Kidney (tissue), 22 donors: ENCODE measurements at places on chromosomes 4 and X.

DNA sequence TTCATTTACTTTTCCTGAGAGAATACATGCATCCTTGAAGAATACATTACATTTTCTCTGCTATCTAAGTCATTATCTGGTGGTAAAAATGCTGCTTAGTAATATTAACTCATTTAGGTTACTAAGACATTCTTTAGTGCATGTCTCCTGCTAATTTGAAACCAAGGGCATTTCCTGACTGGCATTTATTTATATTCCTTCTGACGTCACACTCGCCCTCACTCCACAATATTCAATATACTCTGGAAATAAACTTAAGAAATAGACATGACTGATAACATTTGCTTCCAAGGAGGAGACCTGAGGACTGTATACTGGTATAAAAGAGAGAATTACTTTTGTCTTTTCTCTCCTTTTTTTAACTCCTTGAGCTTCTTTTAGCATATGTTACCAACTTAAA is 619.5 kb upstream of the SMIM31 start:
- DNase-seq, result no peak

DNA sequence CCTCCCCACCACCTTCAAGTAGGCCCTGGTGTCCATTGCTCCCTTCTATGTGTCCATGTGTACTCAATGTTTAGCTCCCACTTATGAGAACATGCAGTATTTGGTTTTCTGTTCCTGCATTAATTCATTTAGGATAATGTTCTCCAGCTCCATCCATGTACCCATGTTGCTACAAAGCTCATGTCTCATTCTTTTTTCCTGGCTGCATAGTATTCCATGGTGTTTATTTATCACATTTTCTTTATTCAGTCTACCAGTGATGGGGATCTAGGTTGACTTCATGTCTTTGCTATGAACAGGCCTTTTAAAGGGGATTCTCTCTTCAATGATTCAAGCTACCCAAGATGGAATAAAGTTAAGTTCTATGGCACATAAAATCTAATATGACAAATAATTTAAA is 119.6 kb downstream of the PPP3CA start:
- no peak for DNase-seq

- DNase-seq, result no peak
Measured at GRCh38 chrX:6558979-6559378, 24.1 kb upstream of the VCX3A start.

GRCh38 chr4:89836897-89837384 is at the start of gene SNCA:
TSS of gene SNCA (minus strand) at chr4:89837161. CDS start at chr4:89835667, 1,494 bp downstream.
- DNase-seq, result peak; percentile 89

DNA sequence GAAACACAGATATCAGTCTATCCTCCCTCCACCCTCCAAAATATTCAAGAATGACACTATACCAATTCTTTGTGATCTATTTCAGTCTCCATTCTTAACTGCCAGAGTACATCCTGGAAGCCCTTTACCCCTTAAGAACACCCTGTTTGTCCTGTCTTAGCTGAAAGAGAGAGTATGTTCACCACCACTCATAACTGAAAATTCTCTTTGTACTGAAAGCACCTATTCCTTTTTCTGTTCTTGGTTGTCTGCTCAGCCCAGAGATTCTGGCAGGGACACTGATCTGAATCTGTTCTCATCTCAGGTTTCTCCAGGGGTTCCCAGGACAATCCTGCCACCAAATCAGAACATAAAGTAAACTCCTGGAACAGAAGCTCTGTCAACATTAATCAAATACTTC is 25.4 kb upstream of the EREG start:
- DNase-seq, result no peak

DNA sequence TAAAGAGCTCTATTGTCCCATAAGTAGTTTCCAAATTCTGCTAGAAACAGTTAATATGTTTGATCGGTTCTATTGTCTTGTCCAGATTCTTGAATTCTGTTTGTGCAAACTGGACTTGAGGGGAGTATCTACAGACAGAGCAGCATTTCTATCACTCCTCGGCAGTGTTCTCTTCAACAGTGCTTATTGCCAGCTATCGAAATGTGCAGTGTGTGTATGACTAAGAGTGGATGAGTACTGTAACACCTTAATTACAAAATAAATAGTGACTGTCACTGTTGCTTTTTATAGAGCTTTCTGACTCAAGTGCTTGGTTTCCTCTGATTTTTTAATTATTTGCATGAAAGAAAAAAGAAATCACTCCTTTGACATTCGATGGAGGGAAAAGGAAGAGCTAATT is 274.6 kb downstream of the RPA4 start:
- no peak for DNase-seq

DNA sequence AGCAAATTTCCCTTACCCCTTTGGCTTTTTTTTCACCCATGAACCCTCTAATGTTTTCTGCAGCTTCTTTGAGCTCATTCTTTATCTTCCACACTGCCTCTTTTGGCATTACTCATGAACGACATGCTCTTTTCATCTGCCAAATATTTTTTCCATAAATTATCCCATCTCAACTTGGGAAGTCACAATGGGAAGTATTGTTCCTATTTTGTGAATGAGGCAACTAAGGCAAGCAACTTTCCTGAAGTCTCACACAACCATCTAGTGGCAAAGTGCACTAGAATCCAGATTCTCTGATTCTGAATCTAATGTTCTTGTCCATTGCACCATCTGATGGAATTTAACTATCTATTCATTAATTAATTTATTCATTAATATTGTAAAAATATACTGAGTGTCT is 625 bp downstream of the RTL9 start:
- no peak for DNase-seq

DNA sequence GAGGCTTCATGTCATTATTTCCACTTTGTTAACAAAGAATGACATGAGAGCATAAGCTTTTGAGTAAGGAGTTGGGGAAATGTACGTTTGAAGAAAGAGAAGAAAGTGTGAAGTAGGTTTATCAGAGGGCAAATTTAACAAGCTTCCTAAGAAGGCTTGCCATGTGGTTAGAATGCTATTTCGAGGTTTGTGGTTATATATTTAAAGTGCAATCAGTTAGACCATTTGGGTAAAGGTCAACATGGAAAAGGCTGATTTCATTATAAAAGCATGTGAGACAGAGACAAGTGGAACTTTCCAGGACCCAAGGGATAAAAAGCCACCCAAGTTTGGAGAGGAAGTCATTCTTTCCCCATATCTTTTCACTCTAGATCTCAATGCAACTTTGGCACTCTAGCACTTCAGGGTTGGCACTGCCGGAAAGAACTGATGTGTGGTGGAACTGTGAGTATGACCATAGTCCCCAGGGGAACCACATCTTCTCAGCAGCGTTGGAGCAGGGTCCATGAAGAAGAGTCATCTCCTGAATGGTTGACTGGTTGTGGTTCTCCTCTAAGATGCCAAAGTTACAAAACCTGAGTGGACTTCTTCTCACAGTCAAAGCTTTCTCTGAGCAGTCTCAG is 529.9 kb downstream of the MID1IP1 start:
- DNase-seq, result no peak

DNA sequence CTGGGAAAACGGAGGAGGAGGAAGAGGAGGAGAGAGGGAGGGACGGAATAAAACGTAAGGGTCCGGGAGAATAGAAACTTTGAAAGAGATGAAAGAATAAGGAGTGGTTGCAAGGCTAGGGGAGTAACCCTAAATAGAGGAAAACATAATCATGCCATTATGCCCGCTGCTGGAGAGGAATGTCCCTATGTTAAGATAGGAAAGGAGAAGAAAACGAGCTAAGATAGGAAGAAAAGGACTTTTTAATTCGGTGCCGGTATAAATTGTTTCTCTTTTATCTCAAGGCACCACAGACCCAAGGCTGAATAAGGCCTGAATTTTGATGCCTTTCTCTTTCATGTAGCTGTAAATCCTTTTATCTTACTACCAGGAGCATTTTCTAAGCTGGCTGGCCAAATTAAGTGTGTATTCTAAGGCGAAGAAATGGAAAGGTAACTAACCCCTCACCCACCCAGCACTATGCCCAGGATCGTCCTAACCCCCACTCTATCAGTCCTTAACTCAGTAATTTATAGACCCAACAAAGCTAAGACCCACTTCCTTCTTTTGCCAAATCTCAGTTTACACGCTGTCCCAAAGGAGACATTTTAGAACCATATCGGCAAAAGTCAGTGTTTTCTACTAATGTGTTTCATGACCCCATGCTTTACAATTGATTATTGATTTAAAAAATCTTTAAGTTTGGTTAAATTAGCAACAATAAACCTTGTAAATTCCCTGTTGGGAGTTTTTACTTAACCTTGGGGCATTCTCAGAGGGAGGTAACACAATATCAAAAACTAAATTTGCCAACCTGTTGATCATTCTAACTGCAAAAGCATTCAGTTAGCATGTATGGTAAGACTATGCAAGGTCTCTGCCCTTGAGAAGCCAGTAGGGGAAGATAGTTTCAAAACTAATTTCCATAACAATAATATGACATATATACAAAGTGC is 1.1 kb upstream of the CUL4B start:
- DNase-seq, result peak; percentile 17

- no peak for DNase-seq
Measured at GRCh38 chr4:168574581-168575295, 77.9 kb downstream of the PALLD start.
